ENCODE measurements at places on chromosomes 4 and X.

DNA sequence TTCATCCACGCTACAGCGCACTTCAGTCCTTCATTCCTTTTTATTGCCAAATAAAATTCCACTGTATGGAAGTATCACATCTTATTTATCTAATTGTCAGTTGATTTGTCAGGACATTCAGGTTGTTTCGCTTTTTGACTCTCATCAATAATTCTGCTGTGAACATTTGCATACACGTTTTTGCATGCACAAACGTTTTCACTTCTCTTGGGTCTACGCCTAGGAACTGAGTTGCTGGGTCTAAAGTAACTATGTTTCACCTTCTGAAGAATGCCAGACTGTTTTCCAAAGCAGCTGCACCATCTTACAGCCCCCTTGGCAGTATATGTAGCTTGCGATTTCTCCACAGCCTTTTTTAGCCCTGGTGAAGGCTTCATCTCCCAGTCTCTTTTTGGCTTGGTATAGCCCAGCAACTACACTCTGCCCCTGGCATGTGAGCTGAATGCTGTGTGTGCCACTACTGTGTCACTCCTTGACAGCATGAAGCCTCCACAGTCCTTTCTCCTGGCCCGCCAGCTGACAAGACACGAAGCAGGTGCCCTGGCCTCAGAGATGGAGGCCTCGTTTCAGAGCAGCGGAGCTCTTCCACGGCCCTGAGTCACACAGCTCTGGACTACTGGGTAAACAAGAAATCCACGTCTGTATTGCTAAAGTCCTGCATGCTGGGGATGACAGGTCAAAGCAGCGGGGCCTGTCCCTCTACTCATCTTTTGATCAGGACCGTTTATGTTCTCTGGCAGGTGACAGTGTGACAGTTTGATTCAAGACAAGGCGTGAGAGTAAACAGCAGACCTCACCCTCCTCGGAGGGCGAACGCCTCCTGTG is 75.5 kb downstream of the NSUN7 start:
- no peak for DNase-seq

GRCh38 chr4:127629371-127629770 is 3.4 kb upstream of the INTU start:
- no peak for DNase-seq

GRCh38 chr4:32189130-32189529 is 1469.0 kb downstream of the PCDH7 start:
- DNase-seq = no peak

GRCh38 chrX:120468825-120469525 is at the start of gene LAMP2:
Gene LAMP2 (minus strand): TSS chrX:120469296. CDS start chrX:120469169, 127 bp downstream.
- DNase-seq = peak; percentile 83

DNA sequence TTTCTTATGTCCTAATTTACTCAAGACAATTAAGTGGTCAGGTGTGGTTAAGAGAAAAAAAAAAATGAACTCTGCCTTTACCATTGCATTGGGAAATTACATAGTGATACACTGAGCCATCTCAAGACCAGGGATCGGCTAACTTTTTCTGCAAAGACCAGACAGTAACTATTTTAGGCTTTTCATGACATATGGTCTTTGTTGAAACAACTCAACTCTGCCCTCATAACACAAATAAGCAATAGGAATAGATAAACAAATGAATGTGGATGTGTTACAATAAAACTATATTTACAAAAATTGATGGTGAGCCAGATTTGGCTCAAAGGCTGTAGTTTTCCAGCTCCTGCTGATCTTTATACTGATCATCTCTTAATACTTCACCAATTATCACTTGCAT is 632.6 kb upstream of the INTU start:
- DNase-seq = no peak

DNA sequence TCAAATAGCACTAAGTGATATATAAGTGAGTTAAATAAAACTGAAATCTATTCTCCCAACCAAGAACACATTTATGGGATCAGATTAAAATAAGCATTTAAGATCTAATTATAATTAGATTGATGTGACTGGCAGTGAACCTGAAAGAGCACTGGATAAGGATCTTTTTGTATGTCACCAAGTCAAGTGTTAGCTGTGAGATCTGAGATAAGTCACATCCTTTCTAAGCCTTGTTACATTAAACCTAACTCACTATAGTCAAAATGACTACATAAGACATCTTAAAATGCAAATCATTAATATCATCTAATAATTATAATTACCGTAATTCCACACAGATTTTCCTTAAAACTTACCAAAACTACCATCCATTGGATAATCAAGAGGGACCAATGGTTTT is 1.6 kb downstream of the CCNA2 start:
- no peak for DNase-seq

- DNase-seq = no peak
Observed at GRCh38 chr4:184463158-184463557, 11.2 kb downstream of the IRF2 start.

- no peak for DNase-seq
Observed at GRCh38 chr4:48472794-48473193, 10.3 kb upstream of the SLC10A4 start.

DNA sequence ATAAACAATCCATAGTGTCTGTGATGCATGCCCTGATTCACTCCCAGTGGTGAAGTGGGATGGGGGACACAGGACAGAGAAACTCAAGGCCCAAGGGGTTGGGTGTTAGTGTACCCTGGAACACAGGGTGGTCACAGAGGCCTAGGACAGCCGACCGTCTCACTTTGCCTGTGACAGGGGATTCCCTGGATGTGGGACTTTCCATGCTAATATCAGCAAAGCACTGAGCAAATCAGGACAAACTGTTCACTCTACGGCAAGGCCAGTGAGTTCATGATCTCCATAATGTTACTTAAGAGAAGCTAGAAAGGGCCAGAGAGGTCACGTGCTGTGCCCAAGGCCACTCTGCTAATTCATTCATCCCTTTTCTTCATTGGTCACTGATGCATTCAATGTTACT is 158.7 kb upstream of the RBPJ start:
- DNase-seq = no peak

DNA sequence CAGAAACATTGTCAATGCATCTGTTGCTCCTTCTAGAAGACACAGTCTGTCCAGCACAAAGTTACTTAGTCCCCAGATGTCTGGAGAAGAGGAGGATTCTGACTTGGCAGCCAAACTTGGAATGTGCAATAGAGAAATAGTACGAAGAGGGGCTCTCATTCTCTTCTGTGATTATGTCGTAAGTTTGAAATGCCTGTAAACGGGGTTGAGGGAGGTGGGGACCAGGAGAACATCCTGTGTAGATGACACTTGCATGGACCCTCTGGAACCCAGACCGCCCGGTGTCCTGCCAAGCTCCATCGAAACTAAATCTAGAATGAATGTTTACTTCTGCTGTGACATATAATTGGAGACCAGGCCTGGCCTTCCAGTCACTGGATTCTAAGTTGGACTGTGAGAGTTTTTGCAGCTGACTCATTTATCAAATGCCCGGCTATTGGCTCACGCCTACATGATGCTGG is 45.0 kb upstream of the MSANTD1 start:
- no peak for DNase-seq

- peak; percentile 40 for DNase-seq
Observed at GRCh38 chr4:159071178-159071968, 31.5 kb upstream of the RAPGEF2 start.

GRCh38 chr4:47669946-47670345 is 167.9 kb downstream of the CORIN start:
- DNase-seq = no peak

DNA sequence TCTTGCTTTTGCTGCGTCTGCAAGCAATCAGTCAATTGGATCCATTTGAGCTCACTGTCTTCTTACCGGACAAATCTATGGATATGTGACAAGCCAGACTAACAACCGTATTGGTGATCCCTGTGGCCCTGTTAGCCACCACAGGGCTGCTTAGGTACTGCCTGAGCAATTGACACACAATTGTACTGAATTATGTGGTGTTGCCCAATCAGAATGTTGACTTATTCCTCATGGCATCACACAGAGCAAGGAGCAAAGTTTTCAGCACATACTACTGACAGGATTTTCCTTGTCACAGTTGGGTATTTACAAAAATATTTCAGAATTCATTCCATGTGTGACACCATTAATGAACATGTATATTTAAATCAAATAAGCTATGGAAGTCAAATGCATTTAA is 41.3 kb upstream of the XAGE1B start:
- DNase-seq = no peak

DNA sequence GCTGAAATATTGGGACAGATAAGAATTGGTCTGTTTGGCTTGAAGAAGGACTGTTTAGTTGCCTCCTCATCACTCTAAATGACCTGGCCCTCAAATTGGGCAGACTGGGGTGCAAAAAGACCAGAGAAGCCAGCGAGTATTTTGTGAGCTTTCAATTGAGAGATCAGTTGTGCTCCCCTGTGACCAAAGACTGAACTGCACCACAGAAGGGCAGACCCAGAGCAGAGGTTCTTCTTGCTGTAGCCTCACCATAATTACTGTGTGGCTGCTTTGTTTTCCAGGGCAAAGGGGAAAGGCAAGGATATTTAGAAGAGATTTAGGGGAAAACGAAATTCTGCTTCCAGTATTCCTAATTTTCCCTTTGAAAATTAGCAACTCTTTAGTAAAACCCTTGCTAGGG is 104.0 kb upstream of the MBNL3 start:
- no peak for DNase-seq

DNA sequence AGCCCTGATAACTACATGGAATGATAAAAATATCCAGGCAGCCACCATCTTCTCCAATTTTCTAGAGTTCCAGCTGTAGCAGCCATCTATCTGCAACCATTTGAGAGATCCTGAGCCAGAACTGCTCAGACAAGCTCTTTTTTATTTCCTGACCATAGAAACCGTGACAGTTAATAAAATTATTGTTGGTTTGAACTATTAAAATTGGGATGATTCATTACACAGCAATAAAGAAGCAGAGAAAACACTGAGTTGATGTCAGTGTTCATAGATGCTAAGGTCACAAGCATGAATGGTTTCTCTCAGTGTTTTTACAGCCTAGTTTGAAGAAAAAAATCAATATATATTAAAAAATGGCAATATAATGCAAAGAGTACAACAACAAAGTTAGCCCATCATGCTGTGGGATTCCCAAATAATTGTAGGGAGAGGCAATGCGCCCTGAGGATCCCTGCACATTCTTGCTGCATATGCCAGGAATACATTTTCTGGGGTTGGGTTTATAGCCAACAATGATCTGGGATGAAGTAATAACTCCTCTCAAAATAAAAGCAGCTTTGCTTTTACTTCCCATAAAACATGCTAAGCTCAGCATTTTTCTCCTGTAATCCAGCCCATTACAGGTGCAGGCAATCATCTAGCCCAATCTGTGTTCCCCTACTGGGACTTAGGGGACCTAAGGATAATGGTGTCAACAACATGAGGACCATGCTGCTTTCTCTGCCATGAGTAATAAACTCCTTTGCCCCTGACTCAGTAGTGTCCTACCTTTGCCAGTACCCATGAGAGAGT is 84.0 kb downstream of the PABPC4L start:
- DNase-seq = no peak

GRCh38 chr4:168691631-168692369 is 194.9 kb downstream of the PALLD start:
- no peak for DNase-seq

GRCh38 chrX:74774988-74775387 is 150.3 kb downstream of the NEXMIF start:
- DNase-seq = no peak

DNA sequence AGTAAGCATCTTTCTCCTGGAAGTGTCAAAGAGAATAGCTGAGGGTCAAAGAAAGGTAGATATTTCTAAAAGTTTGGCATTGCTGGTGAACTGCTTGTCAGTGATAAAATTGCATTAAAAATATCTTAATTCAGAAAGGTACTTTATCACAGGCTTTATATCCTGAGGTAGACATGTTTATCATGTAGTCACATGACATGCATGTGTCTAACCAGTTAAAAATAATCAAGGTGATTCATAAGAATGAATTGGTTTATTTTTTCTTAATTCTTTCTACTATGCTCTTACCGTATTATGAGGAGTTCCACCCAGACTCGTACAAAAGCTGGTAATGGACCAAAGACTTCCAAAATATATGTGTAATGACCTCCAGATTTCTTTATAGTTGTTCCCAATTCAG is 6.1 kb downstream of the SLC7A11 start:
- no peak for DNase-seq

GRCh38 chr4:162659716-162660115 is 495.9 kb upstream of the FSTL5 start:
- no peak for DNase-seq

DNA sequence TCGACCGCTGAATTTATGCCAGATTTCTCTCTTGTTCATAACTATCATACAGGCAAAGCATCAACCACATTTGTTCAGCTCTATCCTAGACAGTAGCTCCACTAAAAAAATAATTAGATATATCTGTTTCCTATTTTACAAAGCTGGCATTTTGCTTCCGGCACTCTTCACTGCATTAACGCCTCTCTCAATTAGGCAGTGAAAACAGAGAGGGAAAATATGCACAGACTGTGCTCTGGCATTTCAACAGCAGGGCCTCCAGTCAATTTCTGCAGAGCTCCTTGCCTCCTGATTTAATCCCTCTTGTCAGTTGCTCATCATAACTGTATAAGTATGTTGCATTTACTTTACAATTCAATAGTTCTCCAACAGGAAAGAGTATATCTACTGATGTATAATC is 666.9 kb upstream of the INTU start:
- no peak for DNase-seq

- no peak for DNase-seq
Observed at GRCh38 chrX:152656087-152656486, 18.4 kb downstream of the GABRQ start.

GRCh38 chr4:39970671-39971640 is 6.8 kb downstream of the PDS5A start:
- no peak for DNase-seq

DNA sequence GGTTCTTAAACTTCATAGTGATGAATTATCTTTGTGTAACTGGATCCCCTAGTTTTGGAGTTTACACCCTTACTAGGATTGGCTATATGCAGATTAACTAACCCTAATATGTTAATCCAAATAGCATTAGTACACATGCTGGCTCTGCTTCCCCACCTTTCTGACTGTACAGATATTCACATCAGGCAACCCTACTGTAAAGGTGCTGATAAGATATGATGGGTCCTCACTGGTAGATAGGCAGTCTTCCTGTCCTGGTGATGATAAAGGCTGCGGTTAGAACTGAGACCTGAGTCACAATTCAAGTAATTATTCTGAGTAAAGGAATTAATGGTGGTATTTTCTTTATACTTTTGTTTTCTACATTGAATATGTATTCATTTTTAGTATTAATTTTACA is 118.6 kb downstream of the COL4A5 start:
- DNase-seq = no peak

- DNase-seq = no peak
Observed at GRCh38 chrX:8805974-8806373, 4.8 kb upstream of the FAM9A start.

DNA sequence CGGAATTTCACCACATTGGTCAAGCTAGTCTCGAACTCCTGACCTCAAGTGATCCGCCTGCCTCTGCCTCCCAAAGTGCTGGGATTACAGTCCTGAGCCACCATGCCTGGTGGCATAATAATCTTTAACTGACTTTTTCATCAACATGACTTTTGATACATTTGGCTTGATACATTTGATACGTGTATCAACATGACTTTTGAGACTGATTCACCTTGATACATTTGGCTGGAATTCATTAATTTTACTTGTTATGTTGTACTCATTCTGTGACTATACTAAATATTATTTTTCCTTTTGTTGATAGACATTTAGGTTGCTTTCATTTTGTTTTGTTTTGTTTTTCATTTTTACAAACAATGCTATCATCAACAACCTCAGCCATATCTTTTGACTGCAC is 6.3 kb downstream of the TMEM154 start:
- DNase-seq = no peak
